Omental fat pad (tissue), 4 donors: ENCODE measurements at places on chromosomes 3 and 15.

DNA sequence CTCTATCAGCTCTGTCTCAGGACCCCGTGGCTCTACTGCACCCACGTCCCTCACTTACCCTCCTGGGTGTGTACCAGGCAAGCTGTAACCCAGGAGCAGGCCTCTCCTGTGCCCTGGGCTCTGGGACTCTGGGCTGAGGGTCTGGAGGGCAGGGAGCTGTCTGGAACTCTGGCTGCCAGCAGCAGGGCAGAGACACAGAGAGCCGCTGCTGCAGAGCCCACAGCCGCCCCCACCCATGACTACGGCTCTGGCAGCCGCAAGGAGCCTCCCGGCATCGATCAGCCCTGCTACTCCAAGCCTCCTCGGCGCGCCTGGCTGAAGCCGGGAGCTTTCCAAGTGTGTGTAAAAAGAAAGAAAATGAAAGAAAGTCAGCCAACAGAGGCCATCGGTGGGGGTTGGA, 103.7 kb upstream of the ATP2B2 start:
- DNase-seq, result no peak

DNA sequence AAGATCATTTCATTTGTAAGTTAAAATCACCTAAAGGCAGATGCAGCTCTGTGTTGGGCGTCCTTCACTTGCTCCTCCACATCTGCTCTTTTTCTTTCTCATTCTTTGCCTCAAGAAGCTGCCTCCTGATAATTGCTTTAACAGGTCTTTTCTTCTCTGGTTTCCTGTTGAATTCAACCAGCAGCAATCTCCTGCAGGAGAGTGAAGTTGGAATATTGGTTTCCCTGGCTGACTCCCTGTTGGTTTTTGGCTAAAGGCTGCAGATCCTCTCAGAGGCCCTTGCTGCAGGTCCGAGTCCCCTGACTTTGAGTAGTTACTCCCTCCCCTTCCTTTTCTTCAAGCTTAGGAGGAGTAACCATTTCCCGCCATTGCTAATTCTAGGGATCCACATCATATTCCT, 4.2 kb downstream of the TP63 start:
- DNase-seq, result no peak

DNA sequence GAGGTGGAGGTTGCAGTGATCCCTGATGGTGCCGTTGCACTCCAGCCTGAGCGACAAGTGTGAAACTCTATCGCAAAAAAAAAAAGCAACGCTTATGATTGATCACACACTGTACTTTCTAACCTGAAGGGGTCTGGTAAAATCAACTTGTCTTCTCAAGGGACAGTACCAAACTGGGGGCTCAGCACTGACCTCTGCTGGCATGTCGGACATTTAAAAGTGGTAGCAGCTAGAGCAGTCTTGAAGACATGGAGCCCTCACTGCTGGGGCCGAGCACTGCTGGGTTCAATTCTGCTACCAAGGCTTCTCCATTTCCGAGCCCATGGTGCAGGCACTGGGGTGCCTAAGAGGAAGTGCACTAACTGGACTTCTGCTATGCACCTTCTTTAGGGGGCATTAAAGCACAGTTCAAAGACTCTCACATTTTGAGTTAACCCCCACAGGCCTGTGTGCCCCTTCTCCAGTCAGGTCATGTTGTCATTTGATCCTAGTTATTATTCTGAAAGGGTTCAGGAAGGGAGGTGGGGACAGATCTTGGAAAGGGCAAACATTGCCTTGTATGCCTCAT, 26.4 kb upstream of the LAMP3 start:
- DNase-seq, result no peak

DNA sequence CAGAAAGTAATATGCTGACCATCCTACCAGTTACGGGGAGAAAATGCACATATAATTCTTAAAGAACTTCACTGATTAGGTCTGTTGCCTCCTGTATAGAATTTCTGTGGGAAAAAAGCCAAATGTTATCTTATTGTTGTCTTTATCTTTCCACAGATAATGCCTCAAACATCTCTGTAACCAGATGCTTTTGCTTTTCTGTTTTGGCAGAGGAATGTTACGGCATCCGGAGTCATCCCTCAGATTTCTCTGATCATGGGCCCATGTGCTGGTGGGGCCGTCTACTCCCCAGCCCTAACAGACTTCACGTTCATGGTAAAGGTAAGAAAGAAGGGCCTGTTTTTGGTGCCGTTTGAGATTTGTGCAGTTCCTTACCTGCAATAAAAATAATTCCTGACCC, 33.5 kb downstream of the PCCB start:
- no peak for DNase-seq

DNA sequence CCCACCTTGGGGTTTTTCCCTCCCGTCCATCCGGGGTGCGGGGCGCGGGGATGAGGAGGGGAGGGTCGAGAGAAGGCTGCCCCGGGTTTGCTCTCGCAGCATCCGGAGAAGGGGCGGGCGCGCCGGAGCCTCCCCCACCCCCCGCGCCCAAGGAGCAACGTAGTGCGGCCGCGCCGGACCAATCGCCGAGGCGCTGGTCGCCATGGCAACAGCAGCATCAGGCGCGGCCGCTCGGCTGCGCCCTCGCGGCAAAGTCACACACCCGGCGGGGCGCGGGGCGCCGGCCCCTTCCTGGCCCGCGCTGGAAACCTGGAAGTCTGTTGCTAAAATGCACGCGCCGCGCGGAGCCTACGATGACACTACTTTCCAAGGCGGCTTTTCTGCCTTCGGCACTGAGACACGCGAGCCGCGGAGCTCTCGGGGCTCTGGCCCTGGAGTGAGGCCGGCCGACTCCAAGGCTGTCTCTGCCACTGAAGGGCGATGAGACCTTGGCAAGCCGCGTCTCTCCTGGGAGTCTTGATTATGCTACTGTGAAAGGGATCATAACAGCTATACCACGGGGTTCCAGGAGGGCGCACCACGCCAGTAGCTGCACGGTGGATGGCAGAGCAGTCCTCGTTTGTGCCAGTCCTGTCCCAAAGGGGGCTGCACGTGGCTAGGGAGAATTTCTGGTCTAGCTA, at the start of gene IQSEC1:
Gene IQSEC1, minus strand, starts transcription at position 104 of the 680 bp plus-strand sequence. CDS start 415 bp downstream, outside the sequence.
- DNase-seq, result no peak

- no peak for DNase-seq
Observed at GRCh38 chr3:31142139-31142538, 247.7 kb upstream of the GADL1 start.

- DNase-seq, result no peak
Observed at GRCh38 chr15:31387092-31387478, 60.5 kb downstream of the KLF13 start.

- no peak for DNase-seq
Observed at GRCh38 chr15:95816591-95816990, 513.9 kb upstream of the NR2F2 start.

GRCh38 chr3:76585794-76586392, 454.0 kb upstream of the ROBO2 start:
- DNase-seq, result no peak

- no peak for DNase-seq
Observed at GRCh38 chr3:67401921-67402320, 252.5 kb downstream of the SUCLG2 start.
